ENCODE measurements at places on chromosomes 1 and 21.

DNA sequence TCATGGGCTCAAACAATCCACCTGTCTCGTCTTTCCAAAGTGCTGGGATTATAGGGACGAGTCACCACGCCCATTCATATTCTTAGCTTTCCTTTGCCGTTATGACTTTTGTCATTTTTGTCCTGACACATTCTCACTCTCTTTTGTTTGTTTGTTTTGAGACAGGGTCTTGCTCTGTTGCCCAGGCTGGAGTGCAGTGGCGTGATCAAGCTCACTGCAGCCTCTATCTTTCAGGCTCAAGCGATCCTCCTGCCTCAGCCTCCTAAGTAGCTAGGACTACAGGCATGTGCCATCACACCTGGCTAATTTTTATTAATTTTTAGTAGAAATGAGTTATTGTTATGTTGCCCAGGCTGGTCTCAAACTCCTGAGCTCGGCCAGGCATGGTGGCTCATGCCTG, 11.8 kb upstream of the MED18 start:
- DNase-seq, result no peak

DNA sequence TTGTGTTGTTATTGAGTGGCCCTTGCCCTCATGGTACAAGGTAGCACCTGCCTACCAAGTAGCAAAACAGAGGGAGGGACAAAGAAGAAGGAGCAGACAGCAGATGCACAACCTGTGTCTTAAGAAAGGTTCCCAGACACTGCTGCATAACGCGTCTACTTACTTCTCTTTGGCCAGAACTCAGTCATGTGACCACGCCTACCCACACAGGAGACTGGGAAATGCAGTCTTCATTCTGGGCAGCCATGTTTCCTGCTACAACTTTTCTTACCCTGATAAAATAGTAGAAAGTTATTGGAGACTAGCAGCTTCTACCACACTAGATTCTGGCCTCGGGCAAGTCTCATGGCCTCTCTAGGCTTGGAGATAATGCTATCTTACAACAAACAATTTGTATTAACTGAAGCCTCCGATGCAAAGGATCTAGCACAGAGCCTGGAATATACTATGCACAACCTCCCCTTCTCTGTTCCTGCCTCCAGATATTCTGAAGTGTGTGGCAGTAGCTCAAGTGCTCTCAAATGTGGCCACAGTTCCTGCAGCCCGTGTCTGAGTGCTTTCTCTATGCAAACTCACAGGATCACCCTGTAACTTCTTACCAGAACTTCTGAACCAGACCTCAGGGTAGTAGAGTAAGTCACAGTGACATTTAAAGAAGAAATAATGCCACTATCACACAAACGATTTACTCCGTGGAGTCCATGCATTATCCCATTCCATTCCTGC, 34.1 kb upstream of the BTG2 start:
- peak; percentile 67 for DNase-seq

GRCh38 chr1:174982971-174983689, 16.6 kb upstream of the CACYBP start:
- DNase-seq, result peak; percentile 32

DNA sequence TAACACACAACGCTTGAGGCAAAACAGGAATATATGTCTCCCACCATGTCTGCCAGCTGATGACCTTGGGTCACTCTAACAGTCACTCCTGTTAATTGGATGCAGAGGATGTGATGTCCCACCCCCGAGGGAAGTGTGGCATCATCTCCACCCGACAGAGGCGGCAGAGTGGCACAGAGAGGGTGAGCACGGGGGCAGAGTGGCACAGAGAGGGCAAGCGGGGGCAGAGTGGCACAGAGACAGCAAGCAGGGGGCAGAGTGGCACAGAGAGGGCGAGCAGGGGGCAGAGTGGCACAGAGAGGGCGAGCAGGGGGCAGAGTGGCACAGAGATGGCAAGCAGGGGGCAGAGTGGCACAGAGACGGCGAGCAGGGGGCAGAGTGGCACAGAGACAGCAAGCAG, 44.3 kb downstream of the DISP3 start:
- no peak for DNase-seq

DNA sequence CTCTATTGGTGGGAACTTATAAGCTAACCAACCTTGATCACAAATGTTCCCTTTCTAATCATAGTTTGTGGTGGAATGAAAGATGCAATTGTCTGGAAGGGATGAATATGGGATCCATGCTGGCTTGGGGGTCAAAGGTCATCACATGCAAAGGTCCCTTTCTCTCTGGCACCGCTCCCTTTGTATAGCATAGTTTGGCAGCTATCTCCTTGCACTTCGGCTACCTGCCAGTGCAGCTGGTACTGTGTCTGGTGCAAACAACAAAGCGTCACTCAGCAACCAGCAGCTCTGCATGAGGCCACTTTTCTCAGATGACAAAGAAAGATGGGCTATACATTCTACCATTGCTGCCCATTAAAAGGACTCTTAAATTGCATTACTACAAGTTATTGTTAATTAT, 188.2 kb upstream of the NFIA start:
- DNase-seq, result no peak

- no peak for DNase-seq
Measured at GRCh38 chr1:218080863-218081262, 204.2 kb upstream of the RRP15 start.

DNA sequence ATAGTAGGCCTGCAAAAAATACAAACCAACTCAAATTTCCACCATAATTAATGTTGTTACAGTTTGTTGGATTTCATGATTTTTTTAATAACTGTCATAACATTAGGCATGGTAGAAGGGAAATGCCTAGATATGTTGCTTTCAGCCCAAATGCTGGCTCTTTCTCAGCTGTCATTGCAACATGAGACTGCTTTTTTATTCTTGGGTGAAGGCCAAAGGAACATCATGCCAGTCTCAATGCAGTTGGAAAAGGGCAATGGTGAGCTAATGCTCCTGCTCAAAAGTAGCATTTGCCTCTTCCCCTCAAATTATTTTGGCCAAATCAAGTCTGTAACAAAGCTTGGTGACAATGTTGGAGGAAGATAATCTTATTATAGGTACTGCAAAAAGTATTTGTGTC, 877.7 kb upstream of the PRMT6 start:
- no peak for DNase-seq

DNA sequence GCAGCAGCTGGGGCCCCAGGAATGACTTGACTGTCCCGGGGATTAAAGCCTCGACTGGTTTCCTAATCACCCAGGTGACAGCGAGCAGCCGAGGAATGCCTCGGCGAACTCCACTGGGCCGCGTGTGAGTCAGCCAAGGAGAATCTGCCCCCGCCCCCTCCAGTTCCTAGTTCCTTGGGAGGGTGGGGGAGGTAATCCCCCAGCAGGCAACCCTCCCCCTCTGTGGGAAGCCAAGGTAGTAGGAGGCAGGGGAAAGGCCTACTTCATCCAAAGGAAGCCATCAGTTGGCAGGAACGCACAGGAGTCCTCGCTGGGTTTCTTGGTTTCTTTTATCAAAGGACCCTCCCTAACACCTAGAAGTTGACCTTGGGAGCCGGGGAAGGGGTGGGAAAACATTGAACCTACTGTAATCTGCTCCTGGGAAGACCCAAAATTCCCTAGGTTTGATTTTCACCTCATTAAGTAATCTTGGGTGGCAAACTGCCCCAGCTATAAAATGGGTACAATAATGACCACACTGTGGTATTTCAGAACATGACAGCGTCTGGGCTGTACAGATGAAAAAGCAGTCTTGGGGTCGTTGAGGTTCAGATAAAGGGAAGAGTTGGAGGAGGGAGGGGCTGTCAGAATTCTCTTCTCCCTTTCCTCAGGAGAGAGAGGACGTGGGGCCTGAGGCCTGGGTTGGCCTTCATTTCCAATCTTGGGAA, 1.4 kb downstream of the TENT5B start:
- no peak for DNase-seq

DNA sequence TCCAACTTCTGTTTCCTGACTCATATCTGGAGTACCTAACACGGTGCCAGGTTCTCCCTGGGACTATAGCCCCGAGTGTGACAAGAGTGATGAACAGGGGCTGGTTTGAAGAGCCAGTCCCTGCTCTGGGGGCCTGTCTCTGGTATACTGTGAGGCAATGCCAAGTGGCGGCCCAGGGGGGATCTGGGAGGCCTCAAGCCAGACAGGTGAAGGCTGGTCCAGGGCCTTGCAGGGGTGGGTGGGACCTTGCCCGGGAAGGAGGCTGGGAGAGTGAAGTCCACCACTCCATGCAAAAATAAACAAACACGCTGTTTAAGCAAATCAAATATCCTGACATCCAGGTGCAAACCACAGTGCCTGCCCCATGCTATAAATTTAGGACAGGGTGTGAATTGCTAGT, 6.8 kb upstream of the PLXNA2 start:
- no peak for DNase-seq

GRCh38 chr1:182777386-182777785, 12.2 kb upstream of the NPL start:
- no peak for DNase-seq

DNA sequence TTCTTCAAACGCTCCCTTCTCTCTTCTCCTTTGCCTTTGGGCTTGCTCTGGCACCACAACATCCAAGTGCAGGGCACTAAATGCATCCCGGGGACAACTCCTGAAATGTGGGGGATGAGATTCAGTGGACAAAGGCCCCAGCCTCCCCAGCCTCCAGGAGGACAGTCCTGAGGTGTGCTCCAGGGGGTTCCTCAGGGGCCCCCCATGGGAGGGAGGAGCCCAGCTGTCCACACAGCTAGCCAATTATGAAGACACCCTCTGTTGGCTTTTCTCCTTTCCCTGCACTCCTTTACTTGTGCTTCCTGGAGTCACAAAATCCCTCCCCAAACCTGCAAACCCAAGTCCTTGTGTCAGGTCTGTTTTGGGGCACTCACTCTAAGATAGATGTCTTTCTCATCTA, 735.4 kb downstream of the PTPRU start:
- no peak for DNase-seq

DNA sequence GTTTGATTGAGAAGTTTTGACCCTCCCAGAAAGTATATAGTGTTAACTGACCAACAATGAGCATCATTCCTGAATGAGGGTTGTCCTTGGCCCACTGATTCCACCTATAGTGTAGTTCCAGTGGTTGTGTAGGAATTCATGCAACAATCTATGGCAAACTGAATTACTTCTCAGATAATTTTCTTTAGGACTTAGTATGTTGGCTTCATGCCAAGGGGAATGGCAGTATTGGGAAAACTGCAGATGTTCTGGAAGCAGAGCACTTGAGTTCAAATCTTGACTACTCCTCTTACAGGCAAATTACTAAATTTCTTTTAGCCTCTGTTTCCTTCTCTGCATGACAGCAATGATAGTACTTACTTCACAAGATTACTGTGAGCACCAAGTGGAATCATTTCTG, 65.8 kb downstream of the LRIG2 start:
- DNase-seq, result no peak

DNA sequence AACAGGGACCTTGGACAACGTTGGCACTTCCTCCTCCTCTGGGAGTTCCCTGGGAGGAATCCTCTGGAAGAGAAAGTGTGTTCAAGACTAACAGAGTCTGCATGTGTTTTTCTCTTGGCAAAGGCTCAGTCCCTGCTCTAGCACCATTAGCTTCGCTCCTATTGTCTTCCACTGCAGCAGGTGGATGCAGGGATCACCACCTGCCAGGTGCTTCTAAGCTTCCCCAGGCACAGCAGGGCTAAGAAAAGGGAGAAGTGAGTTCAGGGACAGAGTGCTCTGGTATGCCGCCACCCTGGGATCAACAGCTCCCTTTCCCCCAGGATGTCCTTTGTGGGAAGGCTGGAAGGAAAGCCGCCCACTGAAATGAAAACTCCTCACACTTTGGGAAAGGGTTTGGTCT, 43.9 kb upstream of the IL20 start:
- no peak for DNase-seq

GRCh38 chr1:172138634-172139033, 281.9 kb upstream of the C1orf105 start:
- DNase-seq, result no peak

Data from NCI-H2227 treated with DMSO at 0.1 percent for 48 hours (cell line).